Activated CD8-positive, alpha-beta memory T cell treated with anti-CD3 and anti-CD28 coated beads for 1 hour (primary cell): ENCODE measurements at places on chromosomes 12 and 14.
A peak's percentile ranks its signal among the peaks of the same experiment; 100 is the strongest.

- DNase-seq, result no peak
Observed at GRCh38 chr12:130713581-130713991, 2.5 kb downstream of the RIMBP2 start.

- DNase-seq, result peak; percentile 29
Observed at GRCh38 chr14:99389174-99389826, 91.4 kb downstream of the SETD3 start.

DNA sequence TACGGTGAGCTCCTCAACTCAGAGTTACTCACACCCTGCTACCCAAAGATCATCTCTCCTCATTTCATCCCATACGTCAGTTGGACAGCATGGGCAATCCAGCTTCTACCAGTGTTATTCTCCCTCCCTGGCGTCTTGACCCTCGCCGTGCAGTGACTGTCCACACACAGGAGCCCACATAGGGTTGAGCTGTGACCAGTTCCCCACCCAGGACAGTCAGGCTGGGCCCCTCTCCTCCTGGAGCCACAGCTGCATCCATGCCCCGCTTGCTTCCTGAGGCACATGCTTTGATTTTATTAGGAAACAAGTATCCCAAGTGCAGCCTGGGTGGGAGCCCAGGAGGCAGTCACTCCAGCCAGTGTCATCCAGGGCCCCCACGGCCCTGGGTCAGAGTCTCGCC is 140.3 kb upstream of the SFSWAP start:
- DNase-seq, result no peak

DNA sequence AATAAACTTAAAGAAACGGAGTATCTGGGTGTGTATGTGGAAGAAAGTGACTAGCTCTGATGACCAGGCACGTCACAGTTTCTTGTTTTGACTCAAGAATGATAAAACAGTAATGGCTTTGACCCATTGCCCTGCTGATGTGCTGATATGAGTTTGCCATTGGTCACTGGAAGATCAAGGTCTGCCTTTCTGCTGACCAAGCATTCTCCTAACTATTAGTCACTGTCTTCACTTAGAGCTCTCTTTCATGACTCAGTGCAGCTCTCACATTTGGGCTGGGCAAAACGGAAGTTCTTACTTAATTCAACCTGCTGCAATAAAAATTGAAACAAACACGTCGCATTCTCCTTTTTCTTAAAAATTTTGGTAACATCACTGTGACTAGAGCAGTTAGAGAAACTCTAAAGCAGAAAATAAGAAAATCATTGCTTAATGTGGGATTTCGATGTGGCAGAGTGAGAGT is 366.7 kb downstream of the BTG1 start:
- no peak for DNase-seq

- DNase-seq, result no peak
Observed at GRCh38 chr14:55897031-55897430, 221.2 kb upstream of the PELI2 start.
